ENCODE measurements at places on chromosomes 5 and 9.

DNA sequence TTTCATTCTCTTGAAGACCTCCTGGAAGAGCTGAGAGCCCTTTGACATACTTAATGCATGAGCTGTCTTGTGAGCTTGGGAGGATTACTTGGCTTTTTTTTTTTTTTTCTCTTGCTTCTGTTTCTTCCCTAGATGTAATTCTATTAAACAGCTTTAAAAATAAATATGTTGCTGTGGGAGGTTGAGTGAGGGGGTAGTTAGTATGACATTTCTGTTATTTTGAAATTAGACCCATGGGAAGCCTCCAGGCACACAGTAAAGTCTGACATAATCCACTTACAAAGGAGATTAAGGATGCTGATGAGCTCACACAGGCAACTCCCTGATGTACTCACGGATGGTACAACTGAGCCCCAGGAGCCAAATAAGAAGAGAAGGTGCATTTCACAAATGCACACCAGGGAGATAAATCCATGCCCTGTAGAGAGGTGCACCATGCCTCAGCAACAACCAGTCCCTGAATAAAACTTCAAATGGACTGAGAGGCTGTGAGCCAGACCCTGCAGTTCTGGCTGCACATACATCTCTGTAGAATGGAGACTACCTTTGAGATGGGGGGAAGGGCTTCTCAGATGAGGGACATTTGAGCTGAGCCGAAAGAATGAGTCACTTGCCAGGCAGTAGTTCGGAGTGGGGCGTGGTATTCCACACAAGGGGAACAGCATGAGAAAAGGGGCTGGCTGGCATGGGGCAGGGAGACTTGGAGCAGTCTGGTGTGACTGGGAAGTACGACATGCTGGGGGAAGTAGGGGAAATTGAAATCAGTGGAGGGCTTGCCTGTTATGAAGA, 68.7 kb downstream of the ACTL7B start:
- no peak for DNase-seq

DNA sequence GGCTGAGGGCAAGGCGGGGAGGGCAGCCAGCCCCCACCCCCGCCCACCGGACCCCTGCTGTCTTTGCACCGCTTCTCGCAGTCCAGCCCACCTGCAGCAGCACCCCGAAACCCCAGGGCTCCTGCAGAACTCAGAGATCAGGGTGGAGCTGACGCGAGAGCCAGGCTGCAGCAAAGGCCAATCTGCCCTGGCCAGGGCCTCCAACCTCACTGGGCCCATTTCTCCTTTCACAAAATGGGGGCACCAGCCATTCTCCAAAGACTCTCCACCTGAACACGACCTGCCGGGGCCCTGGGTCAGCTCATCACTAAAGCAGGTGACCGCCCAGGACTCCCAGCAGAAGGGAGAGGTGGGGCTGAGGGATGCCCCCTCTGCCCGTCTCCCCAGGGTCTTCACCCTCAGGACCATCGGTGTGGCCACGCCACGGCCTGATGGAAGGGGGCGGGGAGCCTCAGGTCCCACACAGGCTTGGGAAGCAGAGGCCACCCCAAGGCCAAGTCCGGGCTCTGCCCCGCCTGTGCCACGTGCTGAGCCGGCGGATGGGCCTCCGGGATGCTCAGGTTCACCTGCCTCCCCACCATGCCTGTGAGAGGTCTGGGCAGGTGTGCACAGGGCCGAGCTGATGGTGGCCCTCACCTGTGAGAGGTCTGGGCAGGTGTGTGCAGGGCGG, 13.1 kb downstream of the NACC2 start:
- DNase-seq: no peak

- no peak for DNase-seq
Observed at GRCh38 chr5:9139344-9139743, 406.5 kb downstream of the SEMA5A start.

- no peak for DNase-seq
Observed at GRCh38 chr5:139611703-139612584, 36.2 kb upstream of the CXXC5 start.

DNA sequence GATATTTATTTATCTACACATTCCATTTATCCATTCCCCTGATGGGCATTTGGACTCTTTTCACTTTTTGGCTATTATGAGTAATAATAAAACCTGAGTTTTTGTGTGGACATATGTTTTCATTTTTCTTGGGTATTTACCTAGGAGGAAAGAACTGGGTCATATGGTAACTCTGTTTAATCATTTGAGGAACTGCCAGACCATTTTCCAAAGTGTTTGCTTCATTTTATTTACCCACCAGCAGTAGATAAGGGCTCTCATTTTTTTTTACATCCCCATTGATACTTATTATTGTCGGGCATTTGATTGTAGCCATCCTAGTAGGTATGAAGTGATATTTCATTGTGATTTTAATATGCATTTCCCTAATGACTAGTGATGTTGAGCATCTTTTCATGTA, 7.7 kb upstream of the PTPDC1 start:
- DNase-seq: no peak

- no peak for DNase-seq
Observed at GRCh38 chr5:174690271-174690670, 34.1 kb upstream of the MSX2 start.

DNA sequence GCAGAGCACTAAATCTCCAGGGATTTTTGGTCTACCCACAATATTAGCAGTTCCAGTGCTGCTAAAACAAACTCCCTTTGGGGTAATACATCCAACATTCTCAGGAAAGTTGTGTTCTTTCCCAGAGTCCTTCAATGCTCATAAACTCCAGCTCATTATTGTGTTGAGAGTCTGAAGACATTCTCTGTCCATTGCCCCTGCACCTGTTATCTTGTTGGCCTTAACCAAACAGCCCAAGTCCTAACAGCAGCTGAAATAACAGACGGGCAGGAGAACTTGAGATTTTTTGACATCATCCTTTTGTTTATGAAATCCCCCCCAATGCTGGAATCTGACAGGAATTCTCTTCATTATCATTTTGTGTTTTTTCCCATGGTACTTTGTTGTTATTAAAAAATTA, 110.8 kb downstream of the PAPPA start:
- no peak for DNase-seq

- no peak for DNase-seq
Observed at GRCh38 chr5:146630472-146630871, 114.5 kb upstream of the GPR151 start.

DNA sequence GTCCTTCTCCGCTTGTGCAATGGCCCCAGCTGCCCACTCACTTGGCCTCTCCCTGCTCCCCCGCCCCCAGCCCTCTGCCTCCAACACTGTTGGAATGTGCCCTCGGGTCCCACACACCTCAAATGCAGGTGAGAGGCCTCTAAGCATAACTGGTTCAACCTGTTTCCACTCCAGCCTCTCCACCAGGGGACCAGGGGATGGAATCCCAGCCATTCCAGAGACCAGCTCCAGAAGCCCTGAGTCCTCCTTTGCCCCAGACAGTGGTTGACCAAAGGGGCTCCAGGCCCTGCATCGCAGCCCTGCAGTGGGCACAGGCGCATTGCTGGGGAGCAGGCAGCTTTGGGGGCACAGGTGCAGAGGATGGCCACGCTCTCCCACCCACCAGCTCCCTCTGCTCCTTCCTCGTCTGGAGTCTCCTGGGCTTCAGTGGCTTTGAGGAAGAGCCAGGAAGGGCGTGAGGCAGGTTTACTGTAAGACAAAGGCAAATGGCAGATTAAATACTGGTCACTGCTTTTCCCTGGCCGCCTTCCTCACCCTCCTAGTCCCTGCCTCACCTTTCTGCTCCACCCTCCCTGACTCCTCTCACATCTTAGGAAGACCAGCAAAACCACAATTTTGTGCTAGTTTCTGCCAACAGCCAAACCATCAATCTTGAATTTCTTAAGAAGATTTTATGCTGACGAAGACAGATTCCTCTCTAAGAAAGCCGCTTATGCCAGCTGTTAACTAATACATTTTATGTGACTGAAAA, 29.1 kb upstream of the IRX2 start:
- no peak for DNase-seq

DNA sequence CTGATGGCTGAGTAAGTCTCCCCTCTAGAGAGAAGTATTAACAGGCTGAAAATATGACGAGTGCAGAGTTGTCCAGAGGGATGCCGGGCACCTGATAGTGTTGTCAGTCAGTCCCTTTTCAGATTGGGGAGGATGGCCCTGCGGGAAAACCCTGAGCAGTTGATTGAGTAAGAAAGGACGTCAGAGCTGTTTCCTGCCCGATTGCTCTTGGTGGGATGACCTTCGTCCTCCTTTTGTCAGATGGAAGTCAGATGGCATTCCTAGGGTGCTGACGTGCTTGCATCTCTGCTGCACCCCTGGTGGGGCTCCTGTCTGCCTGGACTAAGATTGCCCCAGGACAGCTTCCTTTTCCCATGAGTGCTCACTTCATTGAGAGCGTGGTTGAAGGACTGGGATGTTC, 9.8 kb downstream of the ZNF354B start:
- DNase-seq: no peak

DNA sequence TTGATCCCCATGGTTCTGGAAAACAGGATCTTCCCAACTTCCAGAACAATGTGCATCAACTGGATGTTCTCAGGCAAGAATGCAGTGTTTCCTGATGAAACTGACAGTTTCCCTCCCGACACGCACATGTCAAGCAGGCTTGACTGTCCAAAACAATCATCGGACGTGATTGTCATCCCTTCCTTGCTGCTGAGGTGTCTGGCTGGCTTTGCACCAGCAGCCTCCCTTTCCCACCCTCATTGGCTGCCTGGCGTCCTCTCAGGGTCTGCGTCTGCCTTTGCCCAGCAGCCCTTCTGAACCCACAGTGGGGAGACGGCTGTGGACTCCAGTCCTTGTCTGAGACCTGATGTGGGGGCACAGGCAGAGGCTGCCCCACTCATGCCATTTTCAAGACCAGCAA, 110.8 kb downstream of the MARCHF3 start:
- DNase-seq: no peak

GRCh38 chr9:113602126-113603047, 138.9 kb downstream of the RGS3 start:
- peak; percentile 24 for DNase-seq

- DNase-seq: no peak
Observed at GRCh38 chr9:131475956-131476776, 26.6 kb upstream of the POMT1 start.

GRCh38 chr5:31459594-31459993, 72.3 kb downstream of the DROSHA start:
- no peak for DNase-seq

DNA sequence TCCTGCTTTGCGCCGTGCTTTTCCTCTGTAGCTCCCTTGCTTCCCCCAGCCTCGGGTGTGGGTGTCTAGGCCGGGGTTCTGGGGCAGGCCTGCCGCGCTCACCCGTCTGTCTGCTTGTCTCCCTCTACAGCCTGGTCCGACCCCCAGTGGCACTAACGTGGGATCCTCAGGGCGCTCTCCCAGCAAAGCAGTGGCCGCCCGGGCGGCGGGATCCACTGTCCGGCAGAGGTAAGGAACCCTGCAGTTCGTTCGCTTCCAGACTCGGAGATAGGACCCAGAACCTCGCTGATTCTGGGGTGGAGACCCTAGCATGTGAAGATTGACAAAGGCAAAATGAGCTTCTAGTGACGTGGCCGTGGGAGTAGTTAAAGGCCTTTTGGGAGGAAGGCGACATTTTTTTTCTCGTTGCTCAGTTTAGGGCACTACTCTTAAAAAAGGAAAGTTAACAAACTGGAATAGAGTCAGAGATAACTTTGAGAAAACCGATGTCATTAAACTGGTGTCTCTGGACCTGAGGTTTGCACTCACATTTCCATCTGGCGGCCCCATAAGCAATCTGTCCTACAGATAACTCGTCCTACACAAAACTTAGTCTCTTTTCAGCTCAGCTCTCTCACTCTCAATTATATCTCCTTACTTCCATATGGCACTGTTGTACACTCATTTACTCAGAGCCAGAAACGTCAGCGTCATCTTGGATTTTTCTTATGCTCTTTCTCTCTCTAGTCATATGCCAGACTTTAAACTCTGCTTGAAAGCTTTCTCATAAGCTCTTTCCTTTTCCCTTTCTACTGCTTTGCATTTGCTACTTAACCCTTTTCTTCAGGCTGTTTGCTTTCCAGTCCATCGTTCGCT, 561 bp downstream of the SEC61B start:
- DNase-seq: no peak

DNA sequence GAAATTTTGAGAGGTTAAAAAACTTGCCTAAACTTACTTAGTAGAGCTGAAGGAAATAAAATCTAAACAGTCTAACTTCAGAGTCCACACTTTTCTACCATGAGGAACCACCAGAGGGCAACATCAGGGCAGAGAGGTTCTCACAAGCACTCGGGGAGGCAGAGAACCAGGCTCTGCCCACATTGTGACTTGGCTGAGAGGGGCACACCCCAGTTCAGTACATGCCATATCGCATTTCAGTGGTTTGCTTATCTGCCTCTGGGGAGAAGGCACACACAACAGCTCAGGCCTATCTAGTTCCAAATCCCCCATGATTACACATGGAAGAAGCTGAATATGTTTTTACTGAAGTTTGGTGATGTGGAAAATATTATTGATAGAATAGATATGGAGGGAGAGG, 49.2 kb downstream of the EQTN start:
- DNase-seq: no peak

DNA sequence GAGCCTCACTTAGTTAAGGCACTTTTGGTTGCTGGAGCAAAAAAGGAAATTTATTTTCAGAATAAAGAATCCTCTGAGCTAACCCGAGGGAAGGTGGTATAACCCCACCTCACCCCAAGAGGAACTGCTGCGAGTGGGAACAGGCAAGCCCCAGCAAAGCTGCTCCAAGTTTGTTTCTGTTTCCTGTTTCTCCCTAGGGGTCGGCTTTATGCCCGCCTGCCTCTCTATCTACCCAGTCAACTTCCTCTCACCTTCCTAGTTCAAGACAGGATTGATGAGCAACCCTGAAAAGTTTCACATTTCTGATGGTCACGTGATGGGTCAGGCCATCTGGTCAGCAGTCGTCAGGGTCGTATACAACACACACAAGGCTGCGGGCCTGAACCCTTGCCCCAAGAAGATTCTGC, 31.1 kb downstream of the TRIO start:
- DNase-seq: no peak

- no peak for DNase-seq
Observed at GRCh38 chr9:110126986-110127864, 80.7 kb downstream of the C9orf152 start.

DNA sequence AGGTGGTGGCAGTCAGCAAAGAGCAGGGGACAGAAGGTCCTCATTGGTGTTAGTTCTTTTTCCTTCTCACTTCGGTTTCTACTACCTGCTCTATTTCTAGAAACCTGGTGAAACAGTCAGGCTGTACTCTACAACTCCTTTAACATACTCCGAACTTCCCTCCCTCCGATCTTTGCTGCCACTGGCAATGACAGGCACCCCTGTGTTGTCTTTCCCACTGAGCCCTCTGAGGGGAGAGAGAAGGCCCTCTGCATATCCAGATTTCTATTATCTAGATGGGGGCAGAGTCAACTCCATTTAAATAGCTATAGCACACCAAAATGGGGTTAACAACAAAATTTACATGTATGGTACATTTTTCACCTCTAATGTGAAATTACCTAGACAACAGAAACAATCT, 123.7 kb downstream of the CDK5RAP2 start:
- no peak for DNase-seq

- no peak for DNase-seq
Observed at GRCh38 chr5:29214839-29215238, 1978.6 kb upstream of the CDH6 start.

All from CD4-positive, alpha-beta T cell treated with Interleukin-1 beta for 1 hour (primary cell).